ENCODE measurements at places on chromosomes 1 and 21.

- no peak for DNase-seq
Measured at GRCh38 chr1:108644984-108645383, 15.9 kb downstream of the HENMT1 start.

- peak; percentile 74 for DNase-seq
Measured at GRCh38 chr1:25711555-25712298, 88.3 kb upstream of the SELENON start.

DNA sequence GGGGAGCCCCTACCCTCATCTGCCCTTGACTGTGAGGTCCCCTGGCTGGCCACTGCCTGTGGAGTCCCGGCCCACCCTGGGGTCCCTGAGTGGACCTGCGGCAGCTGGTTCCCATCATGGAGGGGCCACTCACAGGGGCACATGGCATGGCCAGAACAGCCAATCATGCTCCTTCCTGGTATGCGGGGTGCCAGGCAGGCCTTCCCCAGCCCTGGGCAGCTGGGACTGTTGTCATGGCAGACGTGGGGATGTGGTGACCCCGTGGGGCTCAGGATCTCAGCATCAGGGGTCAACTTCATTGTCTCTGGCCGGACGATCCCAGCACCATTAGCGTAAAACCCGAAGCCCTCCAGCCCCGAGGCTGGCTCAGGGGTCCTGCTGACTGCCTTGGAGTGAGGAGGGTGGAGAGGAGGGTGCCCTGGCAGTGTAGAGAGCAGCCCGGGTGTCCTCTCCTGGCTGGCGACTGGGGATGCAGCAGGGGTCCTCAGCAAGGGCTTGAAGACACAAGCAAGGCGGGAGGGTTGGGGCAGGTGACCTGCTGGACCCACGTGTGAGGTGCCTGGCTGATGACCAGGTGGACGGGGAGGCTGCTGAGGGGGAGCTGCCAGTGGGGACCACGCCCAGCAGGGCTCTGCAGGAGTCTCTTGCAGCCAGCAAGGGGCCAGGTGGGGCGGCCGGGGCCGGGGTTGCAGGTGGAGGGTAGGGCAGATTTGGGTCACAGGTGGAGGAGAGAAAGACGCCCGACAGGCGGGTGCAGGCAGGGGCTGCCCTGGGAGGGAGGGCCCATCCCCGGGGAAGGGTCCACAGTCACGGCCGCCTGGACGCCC is 45.1 kb downstream of the TRIM11 start:
- DNase-seq, result no peak

- no peak for DNase-seq
Measured at GRCh38 chr1:162422662-162423375, 10.9 kb upstream of the SH2D1B start.

- no peak for DNase-seq
Measured at GRCh38 chr1:65195495-65196417, 47.8 kb downstream of the AK4 start.

DNA sequence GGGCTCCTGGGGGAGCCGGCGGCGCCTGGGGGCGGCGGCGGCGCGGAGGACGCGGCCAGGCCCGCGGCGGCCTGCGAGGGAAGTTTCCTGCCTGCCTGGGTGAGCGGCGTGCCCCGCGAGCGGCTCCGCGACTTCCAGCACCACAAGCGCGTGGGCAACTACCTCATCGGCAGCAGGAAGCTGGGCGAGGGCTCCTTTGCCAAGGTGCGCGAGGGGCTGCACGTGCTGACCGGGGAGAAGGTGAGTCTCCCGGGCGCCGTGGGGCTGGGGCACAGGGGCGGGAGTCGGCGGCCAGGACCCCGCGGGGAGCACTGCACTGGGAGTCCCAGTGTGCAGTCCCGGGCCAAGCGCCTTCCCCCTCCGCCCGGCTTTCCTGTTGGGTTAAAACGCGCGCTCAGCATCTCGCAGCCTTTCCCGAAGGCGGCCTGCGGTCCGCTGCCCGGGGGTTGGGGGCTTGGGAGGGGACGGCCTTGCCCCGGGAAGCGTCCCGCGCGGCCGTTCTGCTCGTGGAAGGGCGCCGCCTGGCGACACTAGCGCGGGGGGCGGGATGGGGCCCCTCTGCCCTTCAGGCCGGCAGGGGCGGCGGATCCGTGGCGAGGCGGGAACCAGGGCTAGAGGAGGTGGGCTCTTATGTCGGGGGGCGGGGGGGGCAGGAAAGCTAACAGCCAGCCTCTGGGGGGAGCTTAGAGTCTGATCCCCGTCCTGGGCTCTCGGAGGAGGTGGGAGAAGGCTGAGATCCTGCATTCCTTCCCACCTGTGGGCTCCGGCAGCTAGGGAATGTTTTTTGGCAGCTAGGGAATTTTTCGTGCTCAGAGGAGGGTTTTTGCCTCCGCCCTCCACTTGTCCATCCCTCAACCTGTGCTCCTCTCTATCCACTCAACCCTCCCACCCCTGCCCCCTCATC is 1.1 kb downstream of the HUNK start:
- peak; percentile 16 for DNase-seq

DNA sequence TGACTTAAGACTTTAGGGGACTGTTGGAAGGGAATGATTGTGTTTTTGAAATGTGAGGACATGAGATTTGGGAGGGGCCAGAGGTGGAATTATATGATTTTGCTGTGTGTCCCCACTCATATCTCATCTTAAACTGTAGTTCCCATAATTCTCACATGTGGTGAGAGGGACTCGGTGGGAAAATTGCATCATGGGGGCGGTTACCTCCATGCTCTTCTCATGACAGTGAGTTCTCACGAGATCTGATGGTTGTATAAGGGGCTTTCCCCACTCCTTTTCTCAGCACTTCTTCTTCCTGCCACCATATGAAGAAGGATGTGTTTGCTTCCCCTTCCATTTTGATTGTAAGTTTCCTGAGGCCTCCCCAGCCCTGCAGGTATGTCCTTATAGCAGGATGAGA is 35.0 kb upstream of the SCAF4 start:
- no peak for DNase-seq

DNA sequence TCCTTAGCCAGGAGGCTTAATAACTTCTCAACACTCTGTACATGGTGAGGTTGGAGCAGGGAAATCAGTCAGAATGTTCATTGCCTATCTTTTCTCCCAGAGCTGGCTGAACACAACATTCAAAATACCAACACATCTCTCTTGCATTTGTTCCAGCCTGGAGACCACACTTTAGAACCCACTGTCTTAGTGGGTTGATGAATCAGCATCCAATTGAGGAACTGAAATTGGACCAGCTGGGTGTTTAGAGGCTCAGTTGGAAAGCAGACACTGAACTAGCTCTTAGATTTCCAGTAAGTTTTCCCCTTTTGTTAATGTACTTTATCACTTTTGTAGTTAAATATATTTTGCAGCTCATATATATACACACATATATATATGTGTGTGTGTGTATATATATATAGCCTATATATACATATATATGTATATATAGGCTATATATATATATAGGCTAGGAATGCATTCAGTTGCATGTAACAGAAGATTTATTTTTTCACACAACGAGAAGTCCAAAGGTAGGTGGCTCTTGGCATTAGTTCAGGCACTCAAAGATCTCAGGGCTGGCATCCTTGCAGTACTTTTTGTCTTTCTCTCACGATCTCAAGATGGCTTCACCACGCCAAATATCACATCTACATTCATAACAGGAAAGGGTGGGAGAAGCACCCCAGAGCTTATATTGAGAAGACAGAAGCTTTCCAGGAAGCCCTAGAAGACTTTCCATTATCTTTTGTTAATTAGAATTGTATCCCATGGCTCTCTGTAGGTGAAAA is 35.0 kb upstream of the HUNK start:
- no peak for DNase-seq

- DNase-seq, result peak; percentile 87
Measured at GRCh38 chr1:24321697-24322469, 2.7 kb downstream of the GRHL3 start.

DNA sequence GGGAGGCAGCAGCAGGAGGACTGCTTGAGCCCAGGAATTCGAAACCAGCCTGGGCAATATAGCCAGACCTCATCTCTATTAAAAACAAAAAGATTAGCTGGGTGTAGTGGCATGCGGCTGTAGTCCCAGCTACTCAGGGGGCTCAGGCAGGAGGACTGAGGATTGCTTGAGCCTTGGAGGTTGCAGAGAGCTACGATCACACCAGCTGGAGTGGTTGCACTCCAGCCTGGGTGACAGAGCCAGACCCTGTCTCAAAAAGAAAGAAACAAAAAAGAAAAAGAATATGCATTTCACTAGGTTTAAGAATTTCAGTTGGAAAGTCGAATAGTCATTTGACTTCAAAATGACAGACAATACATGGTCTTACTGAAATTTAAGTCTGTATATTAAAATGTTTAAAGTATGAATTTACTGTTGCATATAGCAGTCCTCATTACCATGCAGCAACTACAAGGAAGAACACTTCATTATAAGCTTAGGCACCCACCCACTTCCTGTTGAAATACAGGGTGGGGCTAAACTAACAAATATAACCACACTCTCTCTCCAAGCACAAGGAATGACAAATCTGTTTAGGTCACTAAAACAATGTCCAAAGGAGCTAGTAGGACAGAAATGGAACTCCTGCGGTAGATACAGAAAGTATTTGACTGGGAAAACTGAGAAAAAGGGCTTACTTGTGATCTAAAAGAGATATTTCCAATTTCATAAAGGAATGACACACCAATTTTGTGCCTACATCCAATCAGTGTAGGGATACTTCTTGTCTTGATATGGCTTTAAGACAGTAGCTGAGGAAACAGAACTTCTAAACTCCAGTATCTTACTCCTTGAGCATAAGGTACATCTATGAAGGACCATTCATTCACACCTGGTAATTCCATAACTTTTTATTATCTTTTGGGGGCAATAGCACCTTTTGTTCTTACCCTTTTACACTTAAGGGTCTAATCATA is 44.1 kb downstream of the GPR3 start:
- DNase-seq, result peak; percentile 75

- no peak for DNase-seq
Measured at GRCh38 chr1:215863796-215864195, 296.7 kb downstream of the KCTD3 start.

- peak; percentile 76 for DNase-seq
Measured at GRCh38 chr1:10980094-10980577, 32.3 kb upstream of the TARDBP start.

DNA sequence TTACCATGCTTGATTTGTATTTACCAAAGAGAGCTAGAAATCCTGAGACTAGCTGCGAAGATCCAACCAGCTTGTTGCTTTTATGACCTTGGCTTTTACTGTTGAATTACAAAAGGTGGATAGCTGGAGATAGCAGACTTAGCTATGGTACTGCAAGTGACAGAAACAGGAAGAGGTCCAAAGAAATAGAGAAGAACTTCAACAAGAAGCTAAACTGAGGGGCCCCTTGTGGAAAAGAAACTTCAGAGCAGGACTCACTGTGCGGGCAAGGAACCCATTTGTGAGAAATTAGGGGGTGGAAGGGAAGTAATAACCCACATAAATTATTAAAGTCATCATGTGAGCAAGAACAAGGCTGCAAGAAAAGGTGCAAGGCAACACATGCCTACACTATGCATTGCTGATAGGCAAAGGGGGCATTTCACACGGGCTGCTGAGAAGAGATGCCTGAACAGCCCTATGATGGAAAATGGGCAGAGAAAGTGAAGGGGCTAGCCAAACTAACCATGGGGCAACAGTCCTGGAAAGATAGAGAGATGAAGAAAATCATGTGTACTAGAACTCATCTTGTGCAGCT is 116.6 kb upstream of the PRDX6 start:
- DNase-seq, result no peak

DNA sequence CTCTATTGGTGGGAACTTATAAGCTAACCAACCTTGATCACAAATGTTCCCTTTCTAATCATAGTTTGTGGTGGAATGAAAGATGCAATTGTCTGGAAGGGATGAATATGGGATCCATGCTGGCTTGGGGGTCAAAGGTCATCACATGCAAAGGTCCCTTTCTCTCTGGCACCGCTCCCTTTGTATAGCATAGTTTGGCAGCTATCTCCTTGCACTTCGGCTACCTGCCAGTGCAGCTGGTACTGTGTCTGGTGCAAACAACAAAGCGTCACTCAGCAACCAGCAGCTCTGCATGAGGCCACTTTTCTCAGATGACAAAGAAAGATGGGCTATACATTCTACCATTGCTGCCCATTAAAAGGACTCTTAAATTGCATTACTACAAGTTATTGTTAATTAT is 188.2 kb upstream of the NFIA start:
- no peak for DNase-seq

GRCh38 chr1:19909392-19909791 is 14.0 kb downstream of the PLA2G2E start:
- no peak for DNase-seq

DNA sequence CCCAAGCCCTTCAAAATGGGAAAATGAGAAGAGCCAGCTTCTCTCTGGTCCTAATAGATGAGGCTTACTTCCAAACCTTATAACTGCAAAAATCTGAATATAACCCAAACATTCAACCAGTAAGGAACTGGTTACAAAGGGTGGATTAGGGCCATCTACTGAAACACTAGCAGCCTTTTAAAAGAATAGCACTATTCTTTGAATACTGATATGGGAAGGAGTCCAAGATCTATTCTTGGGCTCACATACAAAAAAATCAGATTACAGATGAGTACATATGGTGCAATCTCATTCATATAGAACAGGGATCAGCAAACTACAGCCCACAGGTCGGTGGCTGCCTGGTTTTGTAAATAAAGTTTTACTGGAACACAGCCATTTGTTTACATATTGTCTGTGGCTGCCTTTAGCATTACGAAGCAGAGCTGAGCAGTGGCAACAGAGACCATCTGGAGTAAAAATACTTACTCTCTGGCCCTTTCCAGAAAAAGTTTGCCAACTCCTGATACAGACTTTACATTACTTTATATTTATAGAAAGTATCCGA is 167.7 kb downstream of the ZSCAN20 start:
- peak; percentile 22 for DNase-seq
